ENCODE measurements at places on chromosomes 7 and 10.

DNA sequence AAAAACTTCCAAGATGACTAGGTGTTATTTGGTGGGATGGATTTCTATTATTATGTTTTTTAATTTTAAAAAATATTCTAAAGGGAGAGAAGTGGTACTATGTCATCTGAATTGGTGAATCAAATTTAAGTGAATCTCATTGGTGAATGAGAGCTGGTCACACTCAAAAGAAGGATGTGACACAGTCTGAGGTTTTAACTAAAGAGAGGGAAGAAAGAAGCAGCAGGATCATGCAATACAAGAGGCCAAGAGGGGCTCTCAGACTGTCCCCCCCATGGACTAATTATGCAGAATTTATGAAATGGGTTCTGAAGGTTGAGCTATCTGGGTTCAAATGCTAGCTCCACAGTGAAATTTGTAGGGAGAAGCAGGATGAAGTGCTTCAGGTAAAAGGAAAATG is 16.2 kb downstream of the MACC1 start:
- DNase-seq = no peak

GRCh38 chr7:135929249-135929648 is 47.9 kb downstream of the MTPN start:
- DNase-seq = no peak

GRCh38 chr7:40918701-40919271 is 784.0 kb downstream of the SUGCT start:
- DNase-seq = peak; percentile 12

- DNase-seq = no peak
Measured at GRCh38 chr7:31695859-31696614, 9.0 kb downstream of the PPP1R17 start.

GRCh38 chr7:116713500-116713899 is 41.5 kb downstream of the MET start:
- no peak for DNase-seq

- no peak for DNase-seq
Measured at GRCh38 chr10:92850185-92850584, 1.9 kb downstream of the EXOC6 start.

DNA sequence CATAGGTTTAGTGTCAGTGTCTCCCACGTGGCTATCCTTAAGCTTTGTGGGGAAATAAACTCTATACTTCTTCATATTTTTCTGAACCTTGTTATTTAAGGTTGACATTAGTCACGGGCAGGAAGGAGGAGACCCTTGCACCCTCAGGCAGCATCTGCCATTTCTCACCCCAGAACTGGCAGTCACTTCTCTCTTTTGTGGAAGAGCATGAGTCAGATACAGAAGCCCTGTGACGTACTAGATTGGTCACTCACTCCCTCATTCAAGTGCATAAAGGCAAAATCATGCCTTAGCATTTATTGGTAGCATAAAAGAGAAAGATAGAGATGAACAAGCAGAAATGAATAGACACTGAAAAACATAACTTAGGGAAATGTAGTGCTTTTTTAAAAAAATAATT is 206.0 kb upstream of the MDFIC start:
- no peak for DNase-seq

DNA sequence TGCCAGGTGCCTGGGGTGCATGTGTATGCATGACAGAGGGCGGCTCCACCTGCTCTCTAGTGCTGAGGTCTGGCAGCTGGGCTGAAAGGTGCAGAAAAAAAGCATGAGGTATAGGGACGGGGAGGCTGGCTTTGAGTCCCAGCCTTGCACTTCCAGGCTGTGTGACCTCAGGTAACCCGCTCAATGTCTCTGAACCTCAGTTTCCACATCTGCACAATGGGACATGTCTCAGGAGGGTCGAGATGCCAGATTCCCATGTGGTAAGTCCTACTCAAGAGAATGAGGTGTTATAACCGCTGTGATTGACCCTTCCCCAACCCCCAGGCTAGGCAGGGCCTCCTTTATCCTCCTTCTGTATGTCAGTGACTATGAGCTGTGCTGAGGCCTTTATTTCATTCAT is 48.8 kb downstream of the ARHGAP22 start:
- no peak for DNase-seq

GRCh38 chr7:125828153-125828700 is 898.6 kb upstream of the POT1 start:
- DNase-seq = no peak

DNA sequence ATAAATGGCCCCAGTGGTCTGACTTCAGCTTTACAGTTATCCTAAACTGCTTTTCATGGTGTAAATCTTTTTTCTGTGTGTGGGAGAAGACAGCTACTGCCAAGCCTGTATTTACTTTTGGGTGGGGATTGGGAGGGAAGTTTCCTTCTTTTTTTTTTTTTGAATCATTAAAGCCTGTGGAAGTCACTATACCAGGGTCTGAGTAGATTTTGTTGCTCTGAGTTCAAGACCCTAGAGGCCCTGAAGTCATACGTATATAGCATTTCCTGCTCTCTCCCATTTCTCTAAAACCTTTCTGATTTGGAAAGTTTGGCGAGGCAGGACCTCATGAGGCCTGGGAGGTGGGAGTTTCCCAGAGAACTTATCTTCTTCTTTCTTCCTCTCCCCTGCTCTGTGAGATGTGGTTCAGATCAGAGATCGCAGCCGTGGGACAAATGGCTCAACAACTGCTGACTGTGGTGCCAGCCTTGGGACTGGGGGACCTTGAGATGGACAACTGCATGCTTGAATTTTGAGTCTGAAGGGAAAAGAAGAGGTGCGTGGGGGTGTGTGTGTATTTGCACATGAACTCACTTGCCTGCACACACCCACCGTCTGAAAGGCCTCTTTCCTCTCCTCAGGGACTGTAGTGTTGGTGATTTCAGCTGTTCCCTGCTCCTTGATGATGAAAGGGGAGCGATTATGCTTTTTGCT is 18.1 kb downstream of the LRMDA start:
- DNase-seq = no peak

- peak; percentile 90 for DNase-seq
Measured at GRCh38 chr7:132742189-132742612, 165.9 kb upstream of the PLXNA4 start.

GRCh38 chr7:29090836-29091601 is 55.3 kb downstream of the CPVL start:
- peak; percentile 47 for DNase-seq

DNA sequence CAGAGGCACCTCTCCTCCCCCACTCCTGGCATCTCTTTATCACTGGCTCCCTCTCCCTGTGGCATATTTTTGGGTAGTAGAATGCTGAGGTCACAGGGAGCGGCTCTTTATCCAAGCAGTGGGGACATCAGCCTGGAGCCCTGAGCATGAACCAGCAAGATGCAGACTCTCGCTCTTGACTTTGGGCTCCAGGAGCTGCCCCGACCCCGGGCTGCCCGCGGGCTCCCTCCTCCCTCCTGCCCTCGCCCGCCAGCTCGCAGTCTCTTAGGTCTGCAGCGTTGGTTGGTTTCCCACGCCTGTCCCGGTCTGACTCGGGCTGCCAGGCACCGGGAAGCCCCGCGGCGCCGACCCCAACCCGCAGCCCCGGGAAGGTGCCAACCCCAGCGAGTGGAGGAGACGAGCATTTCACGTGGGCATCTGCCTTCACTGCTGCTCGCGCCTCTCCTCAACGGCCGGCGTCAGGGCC is 1.3 kb downstream of the INSYN2A start:
- DNase-seq = no peak

GRCh38 chr7:1950066-1950451 is 280.0 kb downstream of the ELFN1 start:
- DNase-seq = no peak

DNA sequence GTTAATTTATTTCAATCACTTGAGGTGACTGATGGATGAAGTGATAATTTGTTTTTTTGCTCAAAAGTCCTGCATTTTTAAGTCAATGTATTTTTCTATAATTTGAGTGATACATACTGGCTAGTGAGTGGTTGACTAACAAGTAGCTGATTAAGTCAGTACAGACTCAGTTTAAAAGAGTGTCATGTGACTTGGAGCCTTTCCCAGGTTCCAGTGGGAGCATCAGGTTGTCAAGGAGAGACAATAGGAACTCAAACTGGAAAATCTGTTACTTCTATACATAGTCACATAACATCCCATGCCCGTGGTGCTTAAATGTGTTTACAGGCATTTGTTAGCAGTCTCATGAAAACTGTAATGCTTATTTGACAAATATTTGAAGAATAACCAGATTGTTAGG is 154.7 kb downstream of the ANK3 start:
- peak; percentile 21 for DNase-seq

DNA sequence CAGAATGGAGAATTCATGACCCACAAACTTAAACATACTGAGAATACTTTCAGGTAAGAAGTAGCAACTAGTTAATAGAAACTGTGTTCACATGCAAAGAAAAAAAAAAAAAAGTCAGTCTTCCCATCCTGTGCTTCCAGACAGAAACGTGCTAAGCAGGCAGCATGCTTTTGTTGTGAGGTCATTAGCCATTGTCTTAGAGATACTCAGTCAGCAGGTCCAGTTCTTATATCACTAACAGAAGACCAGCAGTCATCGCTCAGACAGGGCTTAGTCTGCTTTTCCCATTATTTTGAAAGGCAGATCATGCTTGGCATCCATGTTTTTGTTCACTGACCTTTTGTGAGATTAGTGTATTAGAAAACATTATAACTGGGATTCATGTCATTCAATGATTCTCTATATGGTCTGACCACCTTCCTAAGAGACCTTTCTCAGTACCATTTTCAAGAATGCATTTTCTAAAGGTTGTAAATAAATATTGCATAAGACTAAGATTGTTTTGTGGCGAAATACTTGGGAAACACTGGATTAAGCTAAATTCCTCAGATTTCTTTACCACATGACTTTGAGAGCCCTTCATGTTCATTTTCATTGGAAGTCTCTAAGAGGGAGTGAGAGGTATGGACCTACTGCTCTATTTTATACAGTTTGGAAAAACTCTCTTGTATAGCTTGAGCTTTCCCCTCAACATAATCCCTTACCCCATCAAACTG is 45.0 kb upstream of the AGBL3 start:
- no peak for DNase-seq

GRCh38 chr7:92614660-92615174 is 24.5 kb upstream of the FAM133B start:
- DNase-seq = no peak

GRCh38 chr10:110857265-110858171 is 14.2 kb upstream of the PDCD4 start:
- DNase-seq = no peak

GRCh38 chr10:78215645-78216044 is 182.0 kb downstream of the RPS24 start:
- DNase-seq = peak; percentile 20

DNA sequence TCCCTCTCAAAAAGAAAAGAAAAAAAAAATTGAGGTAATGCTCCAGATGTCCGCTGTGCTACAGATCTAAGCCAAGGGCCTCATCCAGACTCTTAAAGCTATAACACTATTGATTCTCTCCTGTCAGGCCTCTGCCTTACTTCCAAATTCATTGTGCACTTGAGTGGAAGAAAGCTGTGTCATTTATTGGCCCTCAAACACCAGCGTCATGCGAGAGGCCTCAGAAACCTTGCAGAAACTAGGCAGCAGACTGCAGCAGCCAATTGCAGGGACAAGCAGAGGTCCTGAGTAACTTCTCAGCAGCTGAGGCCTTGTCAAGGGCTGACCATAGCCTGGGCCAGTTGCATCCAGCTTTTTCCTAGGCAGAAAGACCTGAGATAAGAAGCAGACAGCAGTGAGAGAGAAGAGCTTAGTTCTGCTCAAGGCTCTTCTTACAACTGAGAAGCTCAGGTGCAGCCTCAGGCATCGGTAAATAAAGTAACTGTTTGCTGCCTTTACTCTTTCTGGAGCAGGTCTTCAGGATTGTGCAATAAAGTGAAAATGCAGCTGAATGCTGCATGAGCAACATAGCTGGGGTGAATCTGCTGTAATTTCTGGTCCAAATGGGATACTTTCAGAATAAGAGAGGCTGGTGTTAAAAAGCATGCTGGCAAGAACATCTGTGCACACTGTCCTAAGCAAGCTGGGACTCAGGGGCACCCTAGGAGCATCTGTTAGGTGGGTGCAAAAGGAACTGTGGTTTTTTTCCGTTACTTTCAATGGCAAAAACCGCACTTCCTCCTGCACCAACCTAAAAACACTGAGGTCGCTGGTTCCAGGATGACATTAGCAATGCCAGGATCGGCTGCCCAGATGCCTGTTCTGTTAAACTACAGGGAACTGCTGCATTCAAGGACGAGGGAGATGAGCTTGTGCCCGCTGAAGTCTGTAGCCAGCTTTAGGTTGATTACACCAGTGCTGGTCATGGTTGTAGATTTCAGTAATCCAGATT is 181.8 kb upstream of the PFKP start:
- DNase-seq = no peak

DNA sequence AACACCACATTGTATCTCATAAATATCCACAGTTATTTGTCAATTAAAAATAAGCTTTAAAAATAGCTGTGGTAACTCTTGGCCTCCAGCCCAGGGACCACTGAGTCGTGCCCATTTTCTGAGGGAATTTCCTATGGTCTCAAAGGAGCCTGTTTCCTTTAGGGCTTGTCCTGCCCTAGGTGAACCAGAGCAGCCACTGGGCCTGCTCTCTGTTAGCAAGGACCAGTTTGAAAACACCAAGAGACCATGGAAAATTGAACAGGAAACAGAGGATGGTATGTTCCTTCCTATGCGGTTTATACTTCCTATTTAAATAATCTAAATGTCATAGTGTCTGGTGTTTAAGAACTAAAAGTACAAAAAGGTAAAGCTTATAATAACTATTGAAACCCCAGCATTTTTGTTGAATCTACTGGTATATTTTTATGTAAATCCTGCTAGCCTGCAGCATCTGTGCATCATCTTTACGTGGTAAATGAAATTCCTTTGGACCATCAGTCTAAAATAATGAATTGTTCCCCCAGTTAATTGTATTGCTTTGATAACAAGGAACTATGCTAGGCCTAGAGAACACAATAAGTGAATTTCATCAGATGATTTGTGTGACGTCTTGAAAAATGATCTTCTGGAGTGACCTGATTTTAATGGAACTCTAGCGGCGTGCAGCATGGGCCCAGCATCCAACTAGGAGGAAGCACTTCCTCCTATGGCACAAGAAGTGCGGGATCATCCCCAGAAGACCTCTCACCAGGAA is 333.7 kb downstream of the GFRA1 start:
- no peak for DNase-seq

DNA sequence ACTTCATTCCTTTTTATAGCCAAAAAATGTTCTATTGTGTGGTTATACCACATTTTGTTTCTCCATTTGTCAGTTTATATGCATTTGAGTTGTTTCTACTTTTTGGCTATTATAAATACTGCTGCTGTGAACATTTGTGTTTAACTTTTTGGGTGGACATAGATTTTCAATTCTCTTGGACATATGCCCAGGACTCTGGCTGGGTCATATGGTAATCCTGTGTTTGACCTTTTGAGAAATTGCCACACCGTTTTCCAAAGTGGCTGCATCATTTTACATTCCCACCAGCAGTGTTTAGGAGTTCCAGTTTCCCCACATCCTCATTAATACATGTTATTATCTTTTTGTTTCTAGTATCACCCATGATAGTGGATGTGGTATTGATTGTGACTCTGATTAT is 39.4 kb downstream of the CSGALNACT2 start:
- DNase-seq = no peak

All from fibroblast of the conjunctiva (primary cell).